NCI-H2171 (cell line): ENCODE measurements at places on chromosomes 11 and 22.
A peak's percentile ranks its signal among the peaks of the same experiment; 100 is the strongest.

GRCh38 chr11:108774037-108774730 lies 109.3 kb downstream of the DDX10 start:
- no peak for DNase-seq

- no peak for DNase-seq
Measured at GRCh38 chr11:45606514-45607281, 58.7 kb downstream of the CHST1 start.

- no peak for DNase-seq
Measured at GRCh38 chr11:125931668-125932067, 14.2 kb upstream of the VSIG10L2 start.

- DNase-seq = no peak
Measured at GRCh38 chr11:128520888-128521681, 66.3 kb downstream of the ETS1 start.

DNA sequence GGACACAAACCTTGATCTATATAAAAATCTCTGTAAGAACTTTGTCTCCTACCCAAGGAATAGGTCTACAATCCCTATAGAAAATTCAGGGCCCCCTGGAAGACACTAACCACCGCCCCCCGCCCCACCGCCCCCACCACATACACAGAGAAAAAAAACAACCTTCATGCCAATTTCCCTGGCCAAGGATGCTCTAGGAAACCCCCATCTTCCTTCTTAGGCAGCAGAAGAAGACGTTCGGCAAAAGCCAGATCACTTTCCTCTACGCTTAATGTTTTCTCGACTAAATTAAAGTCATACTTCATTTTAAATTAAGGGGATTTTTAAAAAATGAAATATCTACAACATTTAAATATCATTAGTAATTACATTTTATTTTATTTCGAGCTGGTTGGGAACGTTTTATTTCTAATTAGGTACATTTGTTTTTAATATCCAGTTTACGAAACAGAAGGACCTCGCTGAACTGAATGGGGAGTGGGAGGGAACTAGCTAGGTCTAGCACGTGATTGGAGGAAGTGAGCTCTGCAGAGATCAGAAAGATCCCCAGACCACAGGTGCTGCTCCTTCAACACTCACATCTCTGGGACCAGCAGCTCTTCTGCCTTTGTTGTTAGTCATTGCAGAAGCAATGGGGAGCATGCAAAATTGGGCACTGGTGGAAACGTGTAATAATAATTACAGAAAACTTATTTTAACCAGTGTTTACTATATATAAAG lies 472.3 kb downstream of the MN1 start:
- DNase-seq = no peak

DNA sequence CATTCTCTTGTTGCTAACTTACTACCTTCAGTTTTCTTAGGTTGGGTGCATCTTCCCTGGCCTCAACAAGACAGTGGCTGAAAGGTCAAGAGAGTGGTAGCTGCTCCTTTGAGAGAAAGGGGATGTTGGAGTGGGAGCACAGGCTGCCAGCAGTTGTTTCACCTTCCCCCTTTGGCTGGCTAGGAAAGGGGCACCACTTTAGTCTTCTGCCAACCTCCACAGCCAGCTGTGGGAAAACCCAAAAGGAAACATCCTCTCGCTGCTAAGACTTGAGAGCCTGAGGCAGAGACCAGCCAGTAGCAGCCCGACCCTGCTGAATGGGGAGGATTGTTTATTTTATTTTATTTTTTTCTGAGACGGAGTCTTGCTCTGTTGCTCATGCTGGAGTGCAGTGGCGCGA lies 34.4 kb downstream of the MARK2 start:
- no peak for DNase-seq

DNA sequence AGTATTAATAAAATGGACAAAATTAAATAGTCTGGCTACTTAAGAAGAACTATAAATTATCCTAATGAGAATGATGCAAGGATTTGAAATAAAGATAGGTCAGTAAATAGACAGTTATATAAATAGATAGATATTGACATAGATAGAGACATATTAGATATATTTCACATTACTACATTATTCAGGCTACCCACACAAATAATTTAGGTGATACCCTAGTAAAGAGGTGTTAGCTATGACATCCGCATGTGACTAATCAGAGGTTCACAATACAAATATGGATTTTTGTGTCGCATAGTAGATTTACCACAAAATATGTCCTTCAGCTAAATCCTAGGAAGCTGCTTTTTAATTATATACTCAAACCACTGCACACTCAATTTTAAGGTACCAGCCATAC lies 729.0 kb upstream of the ANO3 start:
- no peak for DNase-seq

DNA sequence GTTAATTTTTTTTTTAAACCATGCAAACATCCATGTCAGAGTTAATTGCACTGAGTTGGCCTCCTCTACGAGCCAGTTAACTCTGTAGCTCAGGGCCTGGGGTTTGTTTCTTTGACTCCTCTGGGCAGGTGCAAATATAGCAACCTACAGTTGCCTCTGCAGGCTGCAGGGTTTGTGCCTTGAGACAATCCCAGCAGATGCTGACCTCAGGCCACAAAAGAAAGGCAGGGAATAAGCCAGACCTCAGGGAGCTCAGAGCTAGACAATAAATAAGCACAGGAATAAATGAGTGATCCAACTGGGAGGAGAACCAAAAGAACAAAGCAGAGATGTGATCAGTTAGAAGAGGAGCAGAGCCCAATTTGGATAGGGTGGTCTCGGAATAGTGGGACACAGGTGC lies 390.8 kb downstream of the SHANK2 start:
- DNase-seq = no peak

GRCh38 chr11:46370253-46370652 lies 11.2 kb upstream of the MDK start:
- no peak for DNase-seq

DNA sequence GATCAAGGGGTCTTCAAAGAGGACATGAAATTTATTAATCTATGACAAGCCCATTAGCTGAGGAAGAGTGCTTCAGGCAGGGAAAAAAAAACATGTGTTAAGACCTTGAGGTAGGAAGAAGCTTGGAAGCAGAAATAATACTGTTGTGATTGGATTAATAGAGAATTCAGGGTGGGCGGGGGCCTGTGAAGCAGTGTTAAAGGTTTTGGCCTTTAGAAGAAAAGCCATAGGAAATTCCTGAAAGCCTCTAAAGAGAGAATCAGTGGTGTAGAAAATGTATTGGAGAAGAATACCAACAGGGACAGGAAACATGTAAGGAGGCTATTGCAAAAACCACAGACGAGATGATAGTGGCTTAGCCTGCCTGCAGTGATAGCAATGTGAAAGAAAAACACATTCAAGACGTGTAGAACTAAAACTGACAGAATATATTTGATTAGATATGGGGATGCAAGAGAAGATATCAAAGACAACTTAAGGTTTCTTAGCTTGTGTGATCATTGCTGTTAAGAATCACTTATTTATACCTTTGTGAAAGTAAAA lies 404.4 kb upstream of the ANO3 start:
- no peak for DNase-seq

- no peak for DNase-seq
Measured at GRCh38 chr11:106697058-106697457, 321.2 kb downstream of the GUCY1A2 start.

DNA sequence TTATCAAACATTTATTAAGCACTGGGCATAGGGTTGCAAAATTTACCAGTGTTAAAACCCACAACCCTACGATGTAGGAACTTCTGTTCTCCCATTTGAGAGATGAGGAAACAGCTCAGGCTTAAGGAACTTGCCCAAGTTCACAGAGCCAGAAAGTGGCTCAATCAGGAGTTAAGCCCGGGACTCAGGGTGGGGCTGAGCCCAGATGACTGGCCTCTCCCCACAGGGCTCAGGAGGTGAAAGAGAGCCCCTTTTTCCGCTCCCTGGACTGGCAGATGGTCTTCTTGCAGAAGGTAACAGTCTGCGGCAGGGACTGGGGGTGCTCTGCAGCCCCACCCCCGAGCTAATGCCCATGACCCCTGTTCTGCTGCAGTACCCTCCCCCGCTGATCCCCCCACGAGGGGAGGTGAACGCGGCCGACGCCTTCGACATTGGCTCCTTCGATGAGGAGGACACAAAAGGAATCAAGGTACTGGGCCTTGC lies 5.6 kb upstream of the ANKRD13D start:
- DNase-seq = no peak

DNA sequence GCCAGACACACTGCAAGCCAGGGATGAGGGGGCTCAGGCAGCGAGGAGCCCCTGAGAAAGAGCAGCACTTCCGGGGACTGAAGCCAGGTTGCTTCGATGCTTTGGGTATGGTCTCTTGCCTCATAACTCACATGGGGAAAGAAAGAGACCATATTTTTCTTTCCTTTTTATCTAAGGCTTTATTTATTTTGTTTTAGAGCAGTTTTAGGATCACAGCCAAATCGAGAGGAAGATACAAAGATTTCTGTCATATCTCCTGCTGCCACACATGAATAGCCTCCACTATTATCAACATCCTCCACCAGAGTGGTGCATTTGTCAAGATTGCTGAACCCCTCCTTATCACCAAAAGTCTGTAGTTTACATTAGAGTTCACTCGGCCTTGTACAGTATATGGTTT lies 24.3 kb upstream of the ADSL start:
- no peak for DNase-seq

- no peak for DNase-seq
Measured at GRCh38 chr22:46033256-46034200, 56.6 kb upstream of the WNT7B start.

- DNase-seq = no peak
Measured at GRCh38 chr11:134478176-134478575, 66.1 kb upstream of the B3GAT1 start.

- no peak for DNase-seq
Measured at GRCh38 chr11:657691-658126, 20.6 kb downstream of the DRD4 start.

- DNase-seq = no peak
Measured at GRCh38 chr11:45253640-45254039, 32.5 kb downstream of the SYT13 start.

GRCh38 chr11:67577951-67578350 lies 5.7 kb upstream of the GSTP1 start:
- DNase-seq = no peak

DNA sequence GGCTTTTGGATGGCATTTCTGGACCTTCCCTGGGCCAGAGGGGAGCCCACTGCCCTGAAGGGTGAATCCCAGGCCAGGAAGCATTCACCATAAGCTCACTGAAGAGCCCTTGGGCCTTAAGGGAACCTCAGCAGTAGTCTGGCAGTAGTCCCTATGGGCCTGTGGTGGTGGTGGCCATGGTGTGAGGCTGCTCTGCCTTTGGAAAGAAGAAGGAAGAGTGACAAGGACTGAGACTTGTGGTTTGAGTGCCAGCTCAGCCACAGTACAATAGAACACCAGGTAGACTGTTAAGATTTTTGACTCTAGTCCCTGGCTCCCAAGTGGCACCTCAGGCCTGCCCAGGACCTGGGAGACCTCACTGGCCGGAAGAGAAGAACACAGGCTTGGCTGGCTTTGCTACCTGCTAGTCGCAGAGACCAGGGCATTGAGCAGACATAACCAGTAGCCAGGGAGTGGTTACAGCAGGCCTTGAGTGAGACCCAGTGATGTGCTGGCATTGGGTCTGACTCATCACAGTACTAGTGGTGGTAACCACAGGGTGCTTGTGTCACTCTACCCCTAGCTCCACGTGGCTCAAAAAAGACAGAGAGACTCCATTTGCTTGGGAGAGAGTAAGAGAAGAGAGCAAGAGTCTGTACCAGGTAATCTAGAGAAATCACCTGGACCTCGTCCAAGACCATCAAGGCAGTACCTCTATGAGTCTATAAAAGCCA lies 259.8 kb upstream of the BLID start:
- no peak for DNase-seq

DNA sequence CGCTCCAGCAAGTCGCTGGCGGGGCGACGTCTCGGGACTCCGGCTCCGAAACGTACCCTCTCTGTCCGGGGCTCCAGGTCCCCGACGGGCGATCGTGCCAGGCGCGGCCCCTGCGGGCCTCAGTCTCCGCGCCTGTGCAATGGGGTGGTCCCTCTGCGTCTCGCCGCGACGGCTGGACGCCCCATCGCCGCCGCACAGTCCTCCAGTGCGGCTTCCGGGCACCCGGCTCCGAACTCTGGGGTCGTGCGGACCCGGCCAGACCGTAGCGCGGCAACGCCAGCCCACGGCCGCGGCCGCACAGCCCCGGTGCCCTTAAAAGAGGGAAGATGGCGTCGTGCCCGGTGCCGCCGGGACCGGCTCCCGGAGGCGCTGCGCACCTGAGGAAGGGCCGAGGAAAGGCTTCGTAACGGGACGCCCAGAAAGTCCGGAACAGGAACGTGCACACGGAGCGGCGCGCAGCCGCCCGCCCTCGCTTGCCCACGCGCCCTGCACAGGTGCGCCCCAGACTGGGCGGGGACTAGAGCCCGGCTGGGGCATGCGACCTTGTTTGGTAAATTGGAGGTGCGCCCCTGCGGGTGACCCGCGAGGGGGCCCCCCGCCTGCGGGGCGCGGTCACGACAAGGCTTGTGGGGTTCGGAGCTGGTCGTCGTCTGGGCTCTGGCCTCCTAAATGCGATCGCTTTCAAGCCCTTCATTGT lies 525 bp downstream of the BIK start:
- DNase-seq = peak; percentile 33

GRCh38 chr22:36180038-36180880 lies 19.7 kb upstream of the APOL3 start:
- DNase-seq = no peak

- no peak for DNase-seq
Measured at GRCh38 chr11:65424205-65425104, 1.9 kb downstream of the NEAT1 start.

- DNase-seq = no peak
Measured at GRCh38 chr11:46906609-46907041, 11.7 kb downstream of the LRP4 start.

DNA sequence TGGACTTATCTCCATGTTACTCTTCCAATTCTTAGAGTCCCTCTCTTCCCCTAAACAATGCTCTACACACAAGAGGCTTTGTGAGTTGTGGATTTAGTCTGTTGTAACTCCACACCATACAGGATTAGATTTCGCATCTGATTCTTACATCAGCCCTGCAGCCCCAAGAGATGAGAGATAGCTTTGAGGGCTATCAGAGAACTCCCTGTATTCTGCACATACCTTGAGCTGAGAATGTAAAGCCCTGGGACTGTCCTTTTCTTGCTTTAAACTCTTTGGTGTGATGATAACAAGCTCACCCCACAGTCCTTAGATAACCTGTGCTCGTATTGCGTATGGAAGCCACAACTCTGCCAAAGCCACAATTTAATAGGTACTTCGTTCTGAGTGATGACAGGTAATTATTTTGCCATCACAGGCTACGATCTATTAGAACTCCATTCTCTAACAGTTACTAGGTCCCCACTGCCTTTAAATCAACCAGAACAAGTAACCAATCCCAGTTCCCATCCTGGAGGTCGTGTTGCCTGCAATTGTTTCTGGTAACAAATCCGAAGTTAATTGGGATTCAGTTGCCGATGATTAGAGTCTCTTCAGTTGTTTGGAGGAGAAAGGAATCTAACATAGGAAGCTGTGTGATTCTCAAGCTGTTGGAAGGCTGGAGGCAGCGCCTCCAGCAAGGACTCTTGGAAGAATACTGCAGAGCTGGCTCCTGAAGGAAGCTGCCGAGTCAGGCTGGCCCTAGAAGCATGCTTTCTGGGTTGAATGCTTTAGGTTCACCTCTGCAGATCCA lies 1.3 kb upstream of the PARVG start:
- DNase-seq = no peak
